Parietal lobe (tissue), 2 donors: ENCODE measurements at places on chromosomes 5 and 9. TPM values are rescaled to one million over a fixed set of nuclear protein-coding genes. Genes with fewer than 3 reads are reported as not detected.

The ROPN1L gene
- 2.2 TPM for total RNA-seq

The N4BP3 gene
- total RNA-seq: 9.7 TPM

The PCA3 gene
- total RNA-seq: 1.6 TPM

The RMRP gene
- 78,439 TPM for total RNA-seq
